ENCODE measurements at places on chromosomes 6 and 20. TPM values are rescaled to one million over a fixed set of nuclear protein-coding genes. Genes with fewer than 3 reads are reported as not detected.

The COL21A1 gene
- 0.39 TPM for total RNA-seq

The EDN1 gene
- 0.88 TPM for total RNA-seq

The POU5F1 gene
- total RNA-seq: 0.36 TPM

The FGD2 gene
- not detected for total RNA-seq

The TTK gene
- 146 TPM for total RNA-seq

All from RPMI7951 (cell line).